ENCODE measurements at places on chromosomes 2 and 18. TPM values are rescaled to one million over a fixed set of nuclear protein-coding genes. Genes with fewer than 3 reads are reported as not detected.
A peak's percentile ranks its signal among the peaks of the same experiment; 100 is the strongest.

GRCh38 chr18:42069036-42069435 lies 114.0 kb downstream of the PIK3C3 start:
- DNase-seq, result no peak

- DNase-seq, result peak; percentile 58
These were observed at the start of gene GBX2 for GRCh38 chr2:236168110-236169080. Gene GBX2, minus strand, starts transcription at chr2:236168386. Its CDS starts 415 bp downstream, at chr2:236167971.

The DYNAP gene
- total RNA-seq, result not detected

The CNTNAP5 gene
- total RNA-seq, result not detected

The RPRM gene
- 0.26 TPM for total RNA-seq

The TLX2 gene
- total RNA-seq, result not detected

The KYNU gene
- total RNA-seq, result 34.5 TPM
